ENCODE measurements at places on chromosomes 3 and 15. TPM values are rescaled to one million over a fixed set of nuclear protein-coding genes. Genes with fewer than 3 reads are reported as not detected.

Gene SCG5
- total RNA-seq, result 3.5 TPM

Gene CACNA2D2
- 1.1 TPM for total RNA-seq

Gene TRH
- total RNA-seq, result not detected

Gene ATP13A5
- total RNA-seq, result not detected

Gene NOX5
- total RNA-seq, result not detected

Gene FEZF2
- not detected for total RNA-seq

Gene NR1I2
- 0.26 TPM for total RNA-seq

GRCh38 chr15:54619180-54619579, 577.6 kb downstream of the RSL24D1 start:
- DNase-seq, result no peak

DNA sequence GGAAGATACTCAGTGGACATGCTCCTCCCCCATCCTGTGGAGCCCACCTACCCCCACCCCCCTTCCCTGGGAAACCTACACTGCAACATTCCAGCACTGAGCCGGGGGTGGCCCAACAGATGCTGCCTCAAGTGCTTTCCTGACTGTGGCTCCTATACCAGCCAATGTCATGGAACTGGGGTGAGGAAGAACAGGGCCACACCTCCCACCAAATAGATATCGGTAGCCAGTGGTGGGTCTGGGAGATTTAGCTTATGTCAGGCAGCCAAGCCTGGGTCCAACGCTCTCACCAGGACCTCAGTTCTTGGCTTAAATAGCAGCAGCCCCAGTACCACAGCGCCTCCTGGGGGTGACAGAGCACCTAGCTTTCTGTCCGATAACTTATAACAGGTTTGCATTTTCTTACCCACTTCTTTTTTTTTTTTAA, 30.3 kb downstream of the CDC25A start:
- peak; percentile 61 for DNase-seq

- DNase-seq, result peak; percentile 44
Observed at GRCh38 chr3:43769885-43770425, 79.2 kb downstream of the ABHD5 start.

DNA sequence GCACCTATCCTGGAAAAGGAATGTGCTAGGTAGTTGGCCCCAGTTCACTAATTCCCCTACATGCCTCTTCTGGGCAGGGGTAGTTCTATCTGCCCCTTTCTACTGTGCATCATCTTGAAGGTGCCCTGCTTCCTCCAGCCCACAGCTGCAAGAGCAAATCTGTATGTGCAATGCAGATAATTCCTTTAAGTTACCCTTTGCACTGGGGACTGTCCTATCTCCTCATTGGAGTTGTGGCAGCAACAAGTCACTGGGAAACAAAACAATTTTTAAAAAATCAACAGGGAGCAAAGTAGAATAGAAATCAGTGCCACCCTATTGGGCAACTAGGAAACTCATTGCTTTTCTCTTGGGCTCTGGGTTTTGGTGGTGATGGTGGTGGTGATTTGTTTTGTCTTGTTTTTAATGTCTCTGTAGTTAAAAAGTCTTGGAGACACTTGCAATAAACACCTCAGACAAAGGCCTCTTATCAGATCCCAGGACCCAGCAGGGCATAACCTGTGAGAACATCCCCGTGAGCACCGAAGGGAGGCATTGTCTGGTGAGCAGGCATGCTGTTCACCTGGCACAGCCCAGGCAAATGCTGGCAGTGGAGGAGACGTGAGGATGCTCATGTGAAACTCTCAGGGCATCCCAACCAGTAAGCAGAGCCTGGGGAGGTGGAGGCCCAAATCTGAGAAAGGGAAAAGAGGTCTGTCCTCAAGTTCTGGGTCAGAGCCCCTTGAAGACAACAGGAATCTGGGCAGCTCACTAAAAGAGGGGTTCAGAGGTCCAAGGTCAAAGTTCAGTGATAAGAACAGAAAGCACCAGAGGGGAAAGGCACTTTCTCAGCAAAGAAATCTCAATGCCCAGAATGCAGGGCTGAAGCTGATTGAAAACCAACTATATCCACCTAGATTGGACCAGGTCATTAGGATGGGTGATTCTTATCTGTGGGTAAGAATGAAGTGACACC, 27.9 kb downstream of the C2CD4B start:
- no peak for DNase-seq

GRCh38 chr15:34514251-34514670, 69.2 kb downstream of the GOLGA8B start:
- peak; percentile 51 for DNase-seq

DNA sequence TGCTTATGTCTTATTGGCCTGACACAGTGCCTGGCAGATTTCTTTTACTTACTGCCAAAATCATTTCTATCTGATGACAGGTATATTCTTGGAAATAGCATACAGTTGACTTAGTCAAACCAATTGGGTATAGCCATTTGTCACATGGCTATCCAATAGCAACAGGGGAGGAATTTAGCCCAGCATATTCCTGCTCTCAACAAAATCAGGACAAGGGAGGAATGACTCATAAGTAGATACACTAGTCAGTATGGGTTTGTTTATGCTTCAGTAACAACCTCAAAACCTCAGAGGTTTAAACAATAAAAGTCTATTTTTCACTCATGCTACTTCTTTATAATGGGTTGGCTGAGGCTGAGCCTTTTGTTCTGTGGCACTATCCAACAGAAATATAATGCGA, 38.0 kb upstream of the VILL start:
- DNase-seq, result no peak

DNA sequence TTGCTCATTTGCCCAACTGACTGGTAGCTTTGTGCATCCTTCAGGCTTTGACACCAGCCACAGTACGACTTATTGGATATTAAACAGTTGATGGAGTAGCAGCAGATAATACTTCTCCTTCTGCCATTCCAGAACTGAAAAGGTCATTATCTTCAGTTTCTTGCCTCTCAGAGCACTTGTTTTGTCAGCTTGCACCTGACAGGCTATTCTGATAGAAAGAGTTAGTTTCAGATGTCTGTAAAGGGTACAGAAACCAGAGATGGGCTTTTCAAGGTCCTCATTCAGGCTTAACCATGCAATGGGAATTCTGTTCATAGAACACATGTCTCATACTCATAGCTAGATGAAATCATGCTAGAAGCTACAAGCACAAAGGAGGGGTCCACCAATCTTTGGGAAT, 367.2 kb downstream of the OTOL1 start:
- DNase-seq, result no peak

GRCh38 chr3:133192363-133192945, 154.3 kb downstream of the TMEM108 start:
- no peak for DNase-seq

DNA sequence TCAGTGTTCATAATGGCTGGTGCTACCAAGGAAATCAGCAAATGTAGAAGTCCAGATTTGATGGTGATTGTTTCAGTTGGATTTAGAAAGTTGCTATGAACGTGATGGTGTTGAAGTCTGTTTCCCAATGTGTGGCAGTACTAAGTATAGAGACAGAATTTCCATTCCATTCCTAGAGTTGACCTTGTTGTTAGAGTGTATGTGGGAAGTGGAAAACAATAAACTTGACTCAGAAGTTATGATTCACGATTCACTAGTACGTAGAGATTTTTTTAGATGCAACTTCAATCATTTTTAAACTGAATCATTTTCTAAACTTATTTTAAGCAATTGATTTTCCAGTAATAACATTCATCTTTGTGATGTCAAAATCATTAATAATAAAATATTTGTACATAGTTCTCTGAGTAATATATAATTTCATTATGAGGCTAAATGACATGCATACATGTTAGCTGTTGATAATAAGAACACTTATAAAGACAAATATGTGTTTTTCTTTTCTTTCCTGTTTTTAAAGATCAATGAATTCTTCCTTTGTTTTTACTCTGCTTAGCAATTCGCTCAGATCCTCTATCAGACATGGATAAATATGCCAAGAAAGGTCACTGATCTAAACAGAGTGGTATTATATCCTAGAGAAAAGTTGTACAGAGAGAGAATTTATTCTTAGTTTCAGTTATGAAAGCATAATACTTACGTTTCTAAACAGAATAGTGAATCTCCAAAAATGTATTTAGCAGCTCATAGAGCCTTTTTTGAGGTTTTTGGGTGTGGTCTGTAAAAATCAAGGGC, 108.8 kb upstream of the GPR149 start:
- DNase-seq, result no peak

DNA sequence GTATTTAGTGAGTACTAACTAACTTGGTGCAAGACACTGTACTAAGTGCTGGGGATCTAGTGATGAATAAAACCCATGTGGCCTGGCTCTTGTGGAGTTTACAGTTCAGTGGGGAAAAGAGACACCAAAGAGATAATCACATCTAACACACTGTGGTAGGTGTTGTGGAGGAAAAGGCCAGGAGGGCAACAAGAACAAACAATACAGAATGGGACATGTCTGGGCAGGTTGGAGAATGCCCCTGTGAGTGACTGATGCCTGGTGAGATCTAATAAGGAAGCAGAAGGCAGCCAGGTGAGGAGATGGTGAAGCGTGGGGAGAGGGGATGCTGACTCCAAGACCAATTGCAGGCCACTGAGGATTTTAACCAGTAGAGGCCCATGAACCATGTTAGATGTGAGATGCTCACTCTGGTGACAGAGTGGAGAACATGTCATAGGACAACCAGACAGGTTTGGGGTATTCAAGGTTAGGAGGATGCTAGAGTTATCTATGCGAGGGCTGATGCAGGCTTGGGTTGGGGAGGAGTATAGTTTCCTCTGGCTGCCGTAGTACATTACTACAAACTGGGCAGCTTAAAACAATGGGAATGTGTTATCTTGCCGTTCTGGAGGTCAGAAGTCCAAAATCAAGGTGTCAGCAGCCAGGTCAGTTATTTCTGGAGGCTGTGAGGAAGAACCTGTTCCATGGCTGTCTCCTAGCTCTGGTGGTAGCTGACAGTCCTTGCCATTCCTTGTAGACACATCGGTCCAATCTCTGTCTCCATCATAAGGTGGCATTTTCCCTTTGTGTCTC, 81.4 kb downstream of the ARNT2 start:
- DNase-seq, result no peak

- no peak for DNase-seq
Observed at GRCh38 chr3:98839846-98840245, 61.6 kb downstream of the DCBLD2 start.

GRCh38 chr3:192042116-192042515, 581.2 kb downstream of the PYDC2 start:
- DNase-seq, result no peak

DNA sequence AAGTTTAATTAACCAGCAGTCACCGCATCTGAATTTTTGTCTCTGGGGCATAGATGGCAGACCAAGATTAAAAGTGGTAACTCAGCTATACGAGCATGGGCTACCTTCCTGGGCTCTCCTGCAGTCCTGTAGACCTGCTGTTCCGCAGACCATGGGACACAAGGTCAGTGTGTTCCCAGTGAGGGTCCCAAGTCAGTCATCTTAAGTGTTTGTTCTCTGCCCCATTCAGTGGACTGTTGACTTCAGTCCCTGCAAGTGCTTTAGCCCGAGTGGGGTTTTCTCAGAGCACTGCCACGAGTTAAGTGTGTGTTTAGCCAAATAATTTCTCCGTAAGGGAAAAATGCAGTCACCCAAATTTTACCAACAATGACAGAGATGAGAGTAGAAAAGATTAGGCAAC, 4.9 kb upstream of the EXOG start:
- no peak for DNase-seq

GRCh38 chr3:174125267-174125824, 727.8 kb downstream of the NLGN1 start:
- DNase-seq, result no peak

DNA sequence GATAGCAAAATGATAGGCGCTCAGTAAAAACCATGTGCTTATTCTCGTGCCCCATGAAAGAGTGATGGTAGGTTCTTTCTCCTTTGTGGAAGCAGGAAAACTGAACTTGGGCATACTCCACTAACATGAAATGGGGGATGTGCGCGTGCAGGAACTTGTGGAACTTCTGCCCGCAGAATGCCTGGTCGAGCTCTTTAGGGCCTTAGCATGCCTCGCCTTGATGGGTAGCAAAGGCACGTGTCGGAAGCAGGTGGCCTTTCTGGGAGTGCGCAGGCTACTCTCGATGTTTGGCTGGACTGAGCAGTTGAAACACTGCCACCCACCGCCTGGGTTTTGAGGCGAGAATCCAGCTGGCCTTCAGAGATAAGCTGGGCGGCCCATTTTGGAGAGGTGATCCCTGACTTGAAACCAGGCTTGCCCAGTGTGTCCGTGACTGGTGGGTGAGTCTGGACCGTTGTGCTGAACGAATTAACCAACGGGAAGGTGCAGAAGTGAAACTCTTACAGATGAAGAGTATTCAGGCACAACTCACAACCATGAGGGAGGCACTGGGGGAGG, 842 bp downstream of the PCCB start:
- DNase-seq, result peak; percentile 45

DNA sequence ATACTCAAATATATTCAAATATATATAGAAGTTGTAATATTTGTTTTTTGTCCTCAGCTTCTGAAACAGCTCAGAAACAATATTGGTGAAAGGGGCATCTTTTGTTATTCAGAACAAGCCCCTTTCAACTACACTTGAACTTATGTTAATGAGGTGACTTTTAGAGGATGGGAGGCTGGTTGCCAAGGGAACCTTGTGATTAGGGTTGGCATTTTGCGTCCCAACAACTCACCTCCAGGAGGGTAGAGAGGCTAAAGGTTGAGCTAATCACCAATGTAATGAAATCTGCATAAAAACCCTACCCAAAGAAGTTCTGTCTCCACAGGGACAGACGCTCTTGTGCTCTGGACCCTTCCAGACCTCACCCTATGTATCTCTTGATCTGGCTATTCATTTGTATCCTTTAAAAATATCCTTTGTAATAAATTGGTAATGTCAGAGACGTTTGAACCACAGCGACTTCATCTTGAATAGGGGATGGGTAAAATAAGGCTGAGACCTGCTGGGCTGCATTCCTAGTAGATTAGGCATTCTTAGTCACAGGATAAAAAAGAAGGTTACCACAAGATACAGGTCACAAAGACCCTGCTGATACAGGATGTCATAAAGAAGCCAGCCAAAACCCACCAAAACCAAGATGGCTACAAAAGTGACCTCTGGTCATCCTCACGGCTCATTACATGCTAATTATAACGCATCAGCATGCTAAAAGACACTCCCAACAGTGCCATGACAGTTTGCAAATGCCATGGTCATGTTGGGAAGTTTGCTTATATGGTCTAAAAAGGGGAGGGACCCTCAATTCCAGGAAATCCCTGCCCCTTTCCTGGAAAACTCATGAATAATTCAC, 111.1 kb downstream of the FMN1 start:
- no peak for DNase-seq

GRCh38 chr15:40105517-40106202, 3.0 kb downstream of the BMF start:
- peak; percentile 60 for DNase-seq

DNA sequence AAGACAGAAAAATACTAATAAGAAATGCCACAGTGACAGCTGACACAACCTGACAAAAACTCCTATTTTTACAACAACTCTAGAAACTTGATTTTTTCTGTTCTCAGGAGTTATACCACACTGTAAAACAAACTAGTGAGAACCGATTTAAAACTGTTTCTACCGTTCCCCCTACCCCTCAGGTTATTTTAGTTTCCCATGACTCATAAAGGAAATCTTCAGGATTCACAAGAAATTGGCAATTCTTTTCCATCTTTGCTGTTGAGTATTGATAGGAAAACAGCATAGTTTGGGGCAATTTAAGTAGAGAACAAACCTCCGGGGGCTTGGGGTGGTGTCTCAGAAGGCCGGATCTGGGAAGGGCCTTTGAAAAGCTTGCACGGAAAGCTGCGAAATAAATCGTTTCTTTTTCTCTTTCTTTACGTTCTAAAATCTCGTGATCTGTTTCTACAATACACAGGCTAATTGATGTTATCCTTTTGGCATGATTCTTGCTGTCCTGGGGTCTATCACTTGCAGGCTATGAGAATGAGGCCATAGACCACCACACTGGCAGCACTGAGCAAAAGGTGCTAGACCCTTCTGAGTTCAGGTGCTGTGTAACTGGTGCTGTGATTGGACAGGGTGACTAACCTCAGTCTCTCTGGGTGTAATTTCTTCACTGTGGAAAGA, 89.3 kb downstream of the LPP start:
- DNase-seq, result no peak

Measured in activated CD8-positive, alpha-beta memory T cell treated with anti-CD3 and anti-CD28 coated beads, Interleukin-2, amount 10 ng/mL, durations not matched to agents 7 days and 5 days (primary cell).